ENCODE measurements at places on chromosomes 3 and 15.

GRCh38 chr15:31316135-31316795, 10.4 kb upstream of the KLF13 start:
- DNase-seq = no peak

DNA sequence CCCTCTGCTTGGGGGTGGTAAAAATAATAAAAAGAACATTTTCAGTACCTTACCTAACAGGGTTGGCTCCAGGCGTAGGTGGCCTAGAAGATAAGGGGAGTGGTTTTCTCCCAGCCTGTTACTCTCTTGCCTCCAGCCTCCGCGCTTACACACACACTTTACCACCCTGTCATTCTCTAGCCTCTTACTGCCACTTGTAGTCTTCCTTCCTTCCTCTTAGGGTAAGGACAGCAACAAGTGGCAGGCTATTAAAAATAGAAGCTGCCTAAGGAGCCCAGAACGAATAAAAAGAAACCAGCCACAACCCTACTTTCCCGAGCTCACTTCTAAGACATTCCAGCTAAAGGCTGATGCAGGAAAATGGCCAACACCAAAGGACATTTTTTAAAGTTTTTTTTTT, 9.6 kb upstream of the LIPH start:
- DNase-seq = no peak

GRCh38 chr3:113556946-113557335, 24.6 kb downstream of the SIDT1 start:
- no peak for DNase-seq

- no peak for DNase-seq
Measured at GRCh38 chr15:68972201-68973065, 42.1 kb upstream of the NOX5 start.

- no peak for DNase-seq
Measured at GRCh38 chr15:84982301-84982920, 755 bp downstream of the PDE8A start.
